ENCODE measurements at places on chromosomes 6 and 20.

DNA sequence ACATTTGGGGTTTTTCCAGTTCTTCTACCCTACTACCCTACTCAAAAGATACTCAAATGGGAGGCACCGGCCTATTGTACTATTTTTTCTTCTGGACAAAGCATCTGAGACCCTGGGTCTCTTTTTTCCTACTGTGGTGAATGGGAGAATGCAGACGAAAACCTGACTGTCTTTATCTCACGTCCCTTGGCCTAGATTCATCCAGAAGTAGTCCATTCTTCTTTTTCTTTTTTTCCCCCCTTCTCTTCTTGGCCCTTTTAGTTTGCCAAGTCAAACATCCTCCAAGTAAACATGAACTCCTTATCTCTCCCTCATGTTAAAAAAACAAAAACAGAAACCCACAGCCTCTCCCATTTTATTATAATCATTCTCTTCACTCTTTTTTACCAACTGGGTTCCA, 8.7 kb upstream of the ILRUN start:
- no peak for DNase-seq

- no peak for DNase-seq
Observed at GRCh38 chr20:24357177-24357576, 112.3 kb upstream of the SYNDIG1 start.

DNA sequence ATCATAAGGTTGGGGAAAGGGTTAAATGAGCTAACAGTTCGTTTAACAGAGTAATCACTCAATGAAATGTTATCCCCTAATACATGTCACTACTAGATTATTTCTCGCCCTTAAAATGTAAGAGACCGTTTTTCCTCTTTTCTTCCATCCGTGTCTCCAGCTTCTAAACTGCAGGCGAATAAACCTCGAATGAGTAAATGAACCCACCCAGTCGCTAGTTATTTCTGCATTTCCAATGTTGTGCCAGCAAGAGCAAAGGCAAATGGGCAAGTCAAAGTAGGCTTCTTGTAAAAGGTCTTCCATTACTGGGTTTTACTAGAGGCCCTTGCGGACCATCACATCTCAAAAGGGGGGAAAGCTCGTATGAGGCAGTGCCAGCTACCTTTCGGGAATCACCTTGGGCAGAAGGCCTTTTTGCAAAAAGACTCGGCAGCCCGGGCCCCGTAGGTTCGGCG, 400 bp upstream of the SMAP1 start:
- DNase-seq: no peak

GRCh38 chr20:199996-200395, 10.5 kb upstream of the DEFB128 start:
- no peak for DNase-seq

GRCh38 chr20:35661908-35662307, 2.8 kb downstream of the CPNE1 start:
- no peak for DNase-seq

All from activated CD8-positive, alpha-beta T cell treated with anti-CD3 and anti-CD28 coated beads for 36 hours (primary cell).